ENCODE measurements at places on chromosomes 16 and 17.

GRCh38 chr16:67259705-67260104, 10.9 kb downstream of the SLC9A5 start:
- DNase-seq, result no peak

DNA sequence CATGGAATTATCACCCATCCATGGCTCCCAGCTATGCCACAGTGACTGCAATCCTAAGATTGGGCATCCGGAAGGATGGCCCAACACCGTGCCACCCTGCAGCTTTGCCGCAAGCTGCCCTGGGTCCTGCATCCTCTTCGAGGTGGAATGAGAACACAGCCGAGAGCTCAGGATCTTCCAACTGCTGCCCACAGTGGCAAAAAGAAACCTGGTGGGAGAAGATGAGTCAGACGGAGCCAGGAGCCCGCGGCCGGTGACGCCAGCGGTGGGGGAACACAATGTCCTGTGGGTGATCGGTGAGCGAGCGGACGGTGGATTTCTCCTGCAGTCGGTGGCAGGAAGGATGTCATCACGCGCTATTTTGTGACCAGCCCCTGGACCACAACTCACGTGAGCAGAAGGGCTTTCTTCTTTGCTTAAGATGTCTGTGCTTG, 20.1 kb downstream of the CD7 start:
- DNase-seq, result peak; percentile 62

DNA sequence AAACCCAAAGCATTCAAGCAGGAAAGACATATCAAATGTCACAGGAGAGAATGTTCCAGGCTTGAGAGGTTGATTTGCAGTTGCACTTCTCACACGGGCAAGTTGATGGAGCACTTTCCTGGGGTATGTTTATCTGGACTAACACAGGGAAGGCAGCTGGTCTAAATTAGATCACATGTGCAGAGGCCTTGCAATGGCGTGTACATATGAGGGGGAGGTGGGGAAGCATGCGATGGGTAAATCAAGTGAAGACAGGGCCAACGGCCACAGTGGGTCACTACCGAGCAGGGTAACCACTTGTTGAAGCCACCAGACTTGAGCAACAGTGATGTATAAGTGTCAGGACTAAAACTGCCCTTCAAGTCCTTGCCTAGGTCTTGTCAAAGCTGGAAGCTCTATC, 156.6 kb upstream of the MAF start:
- no peak for DNase-seq

- no peak for DNase-seq
Measured at GRCh38 chr17:69960755-69961154, 114.3 kb upstream of the KCNJ16 start.

DNA sequence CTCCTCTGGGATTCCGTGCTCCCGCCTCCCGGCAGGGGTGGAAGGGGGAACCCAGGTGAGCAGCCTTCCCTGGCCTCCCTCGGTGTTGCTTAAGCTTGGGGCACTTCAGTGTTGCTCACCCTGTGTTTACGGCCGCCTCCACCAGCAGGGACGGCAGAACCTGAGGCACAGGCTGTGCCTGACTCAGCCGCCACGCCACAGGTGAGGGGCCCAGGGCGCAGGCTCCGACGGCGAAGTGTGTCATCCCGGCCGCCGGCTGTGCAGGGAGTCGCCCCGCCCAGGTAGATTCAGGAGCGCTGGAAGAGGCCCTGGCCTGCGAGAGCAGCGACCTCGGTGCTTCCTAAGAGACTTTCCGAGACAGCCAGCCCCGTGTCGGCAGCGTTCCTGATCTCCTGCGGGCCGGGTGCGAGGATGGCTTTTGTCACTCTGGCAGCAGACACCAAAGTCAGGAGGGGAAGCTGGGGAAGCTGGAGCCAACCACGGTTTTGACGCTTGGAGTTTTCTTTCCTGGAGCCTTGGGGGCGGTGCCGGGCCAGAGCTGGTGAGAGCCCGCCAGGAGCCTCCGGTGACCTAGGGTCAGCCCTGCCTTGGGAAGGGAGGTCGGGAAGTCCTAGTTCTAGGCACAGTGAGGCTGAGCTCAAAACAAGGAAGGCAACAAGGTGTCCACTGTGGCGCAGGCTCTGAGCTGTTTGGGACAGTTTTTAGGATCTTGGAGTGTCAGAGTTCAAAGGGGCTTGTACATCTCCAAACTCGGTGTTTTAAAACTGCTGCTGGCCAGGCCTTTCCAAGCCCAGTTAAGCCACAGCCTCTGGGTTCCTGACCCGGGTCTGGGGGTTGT, 2.1 kb downstream of the GSE1 start:
- no peak for DNase-seq
